ENCODE measurements at places on chromosomes 1 and 21. TPM values are rescaled to one million over a fixed set of nuclear protein-coding genes. Genes with fewer than 3 reads are reported as not detected.

- no peak for DNase-seq
These were observed 458.7 kb upstream of the ADAMTS5 start for GRCh38 chr21:27425574-27425973.

GRCh38 chr1:90114521-90115141 is 119.7 kb downstream of the ZNF326 start:
- peak; percentile 29 for DNase-seq

DNA sequence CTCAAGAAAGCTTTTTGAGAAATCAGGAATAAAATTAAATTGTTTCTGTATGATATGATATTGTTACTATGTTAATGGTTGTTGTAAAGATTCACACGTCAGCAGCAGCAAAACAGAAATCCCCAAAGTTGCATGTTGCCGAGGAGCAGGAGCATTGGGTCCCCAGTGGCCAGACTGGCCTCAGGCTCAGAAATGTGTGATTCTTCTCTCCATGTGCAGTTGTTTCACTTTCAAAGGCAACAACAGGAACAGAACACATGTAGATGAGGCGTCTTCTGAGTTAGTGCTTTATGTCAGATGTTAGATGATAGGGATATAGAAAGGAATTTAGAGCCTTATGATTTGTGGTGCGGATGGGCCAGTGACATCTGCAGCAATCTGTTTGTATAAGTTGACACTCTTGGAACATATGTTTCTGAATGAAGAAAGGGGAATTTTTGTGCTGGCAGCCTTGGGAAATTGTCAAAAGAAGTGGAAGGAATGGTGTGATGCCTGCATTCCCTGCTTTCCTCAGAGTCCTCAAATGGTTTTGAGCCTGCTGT is 2.1 kb upstream of the TTLL7 start:
- DNase-seq: no peak

DNA sequence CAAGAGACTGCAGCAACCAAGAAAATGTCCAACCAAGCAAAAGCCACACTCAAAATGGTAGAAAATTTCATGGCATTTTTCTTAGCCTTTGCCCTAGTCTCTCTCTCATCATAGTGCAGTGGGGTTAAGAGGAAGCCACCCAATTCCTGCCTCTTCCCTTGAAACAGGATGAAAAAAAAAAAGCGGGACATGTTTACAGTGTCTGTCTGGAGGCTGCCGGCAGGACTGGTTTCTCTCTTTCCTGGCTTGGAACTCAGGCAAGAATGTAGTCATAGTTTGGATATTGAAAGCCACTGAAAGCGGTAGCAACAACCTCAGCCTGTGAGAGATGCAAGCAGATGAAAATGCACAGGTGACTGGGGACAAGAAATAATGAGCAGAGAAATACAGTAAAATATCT is 13.3 kb upstream of the TNFSF18 start:
- no peak for DNase-seq

- peak; percentile 85 for DNase-seq
These were observed 234.6 kb upstream of the IRF2BP2 start for GRCh38 chr1:234844479-234845031.

GRCh38 chr1:152926091-152926490 is 17.7 kb downstream of the IVL start:
- no peak for DNase-seq

- DNase-seq: no peak
These were observed 26.2 kb downstream of the TP73 start for GRCh38 chr1:3678361-3679097.

- no peak for DNase-seq
These were observed 14.2 kb downstream of the ARHGEF2 start for GRCh38 chr1:155964193-155964592.

- DNase-seq: no peak
These were observed 156.1 kb downstream of the PIGK start for GRCh38 chr1:77063118-77063517.

DNA sequence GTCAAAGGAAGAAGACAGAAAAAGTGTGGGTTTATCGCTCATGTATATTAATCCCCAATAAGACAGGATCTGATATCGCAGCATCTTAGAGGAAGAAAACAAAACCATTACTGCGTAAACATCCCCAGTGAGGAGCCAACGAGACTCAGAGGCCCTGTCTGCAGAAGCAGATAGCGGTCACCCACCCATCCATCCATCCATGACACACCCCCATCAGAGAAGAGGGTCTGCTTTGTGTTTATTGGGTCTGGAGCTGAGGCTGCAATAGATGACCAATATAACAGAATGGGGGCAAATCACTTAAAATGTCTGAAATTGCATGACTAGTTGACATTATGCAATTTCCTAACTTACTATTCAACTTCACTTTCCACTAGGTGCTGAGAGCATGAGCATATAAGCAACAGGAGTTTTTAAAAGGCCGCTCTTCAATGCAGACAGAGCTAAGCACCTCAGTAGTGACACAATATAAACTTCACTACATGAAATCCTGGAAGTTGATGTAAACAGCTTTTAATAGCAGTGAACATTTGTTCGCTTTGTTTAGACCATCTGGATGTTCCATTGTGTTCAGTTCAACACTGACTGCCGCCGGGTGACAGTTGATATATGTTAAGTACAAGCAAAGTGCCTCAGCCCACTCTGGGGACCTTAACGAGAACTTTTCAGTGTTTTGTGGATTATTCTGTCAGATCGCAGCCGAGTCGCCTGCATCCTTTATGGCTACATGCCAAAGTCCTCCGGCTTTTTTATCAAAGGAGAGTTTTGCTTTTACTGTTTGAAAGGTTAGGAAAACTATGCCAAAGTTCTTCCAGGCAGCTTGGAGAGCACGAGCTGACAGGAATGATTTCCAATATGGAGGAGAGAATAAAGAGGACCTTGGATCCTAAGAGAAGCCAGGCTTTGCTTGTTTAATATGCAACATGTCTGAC is 167.5 kb downstream of the ZNF281 start:
- peak; percentile 74 for DNase-seq

DNA sequence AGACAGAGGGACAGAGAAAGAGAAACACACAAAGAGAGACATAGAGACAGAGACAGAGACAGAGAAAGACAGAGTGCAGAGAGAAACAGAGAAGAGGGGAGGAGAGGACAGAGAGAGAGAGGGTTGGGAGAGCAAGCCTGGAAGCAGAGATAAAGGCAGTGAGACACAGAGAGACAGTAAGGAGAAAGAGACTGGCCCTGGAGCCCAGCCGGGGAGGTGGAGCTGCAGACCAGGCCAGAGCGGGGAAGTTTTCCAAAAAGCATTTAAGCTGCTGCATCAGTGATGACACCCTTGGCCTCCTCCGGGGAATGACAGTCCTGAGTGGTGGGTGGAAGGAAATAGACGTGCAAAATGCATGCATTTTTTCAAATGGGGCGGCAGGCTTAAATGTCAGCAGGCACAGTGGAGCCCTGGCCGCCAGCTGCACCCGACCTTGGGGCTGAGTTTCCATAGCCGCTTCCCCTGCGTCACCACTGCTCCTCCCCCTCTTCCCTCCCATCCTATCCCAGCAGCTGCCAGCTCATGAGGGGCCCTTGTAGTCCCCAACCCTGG is 95.4 kb upstream of the KLHDC7A start:
- DNase-seq: no peak

DNA sequence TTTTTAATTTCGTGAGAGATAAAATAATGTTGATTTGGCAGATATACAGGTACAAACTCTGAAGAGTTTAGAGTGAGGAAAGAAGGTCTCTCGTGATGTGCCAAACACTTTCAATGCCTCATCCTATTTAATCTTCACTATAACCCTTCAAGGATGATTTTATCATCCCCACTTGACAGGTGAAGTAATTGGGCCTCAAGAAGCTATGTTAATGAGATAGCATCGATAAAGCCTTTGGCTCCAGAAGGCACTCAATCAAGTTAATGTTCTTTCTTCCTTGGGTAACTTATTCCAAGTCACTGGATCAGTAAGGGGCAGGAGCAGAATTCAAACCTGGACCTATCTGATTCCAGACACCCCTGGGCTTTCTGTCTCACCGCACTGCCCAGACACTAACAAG is 7.2 kb downstream of the LMOD1 start:
- no peak for DNase-seq

GRCh38 chr1:2950926-2951305 is 70.4 kb upstream of the ACTRT2 start:
- no peak for DNase-seq

GRCh38 chr1:4668743-4669700 is 14.6 kb downstream of the AJAP1 start:
- DNase-seq: no peak

- no peak for DNase-seq
These were observed 110.4 kb downstream of the RERE start for GRCh38 chr1:8706995-8707396.

DNA sequence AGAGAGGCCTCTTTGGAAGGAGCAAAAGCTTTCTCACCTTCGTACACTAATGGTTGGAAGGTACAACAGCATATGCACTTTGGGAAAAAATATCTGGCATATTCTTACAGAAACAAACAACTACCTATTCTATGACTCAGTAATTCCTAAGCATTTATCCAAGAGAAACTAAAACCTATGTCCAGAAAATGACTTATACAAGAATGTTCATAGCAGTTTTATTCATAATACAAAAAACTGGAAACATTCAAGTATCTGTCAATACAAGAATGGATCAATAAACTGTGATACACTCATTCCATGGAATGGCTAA is 8.2 kb downstream of the NBPF1 start:
- DNase-seq: no peak

GRCh38 chr21:36540700-36541099 is 60.8 kb upstream of the CLDN14 start:
- DNase-seq: no peak

GRCh38 chr1:75908717-75909152 is 23.5 kb downstream of the ASB17 start:
- DNase-seq: peak; percentile 33

GRCh38 chr21:42570841-42571387 is 57.3 kb downstream of the SLC37A1 start:
- DNase-seq: no peak

DNA sequence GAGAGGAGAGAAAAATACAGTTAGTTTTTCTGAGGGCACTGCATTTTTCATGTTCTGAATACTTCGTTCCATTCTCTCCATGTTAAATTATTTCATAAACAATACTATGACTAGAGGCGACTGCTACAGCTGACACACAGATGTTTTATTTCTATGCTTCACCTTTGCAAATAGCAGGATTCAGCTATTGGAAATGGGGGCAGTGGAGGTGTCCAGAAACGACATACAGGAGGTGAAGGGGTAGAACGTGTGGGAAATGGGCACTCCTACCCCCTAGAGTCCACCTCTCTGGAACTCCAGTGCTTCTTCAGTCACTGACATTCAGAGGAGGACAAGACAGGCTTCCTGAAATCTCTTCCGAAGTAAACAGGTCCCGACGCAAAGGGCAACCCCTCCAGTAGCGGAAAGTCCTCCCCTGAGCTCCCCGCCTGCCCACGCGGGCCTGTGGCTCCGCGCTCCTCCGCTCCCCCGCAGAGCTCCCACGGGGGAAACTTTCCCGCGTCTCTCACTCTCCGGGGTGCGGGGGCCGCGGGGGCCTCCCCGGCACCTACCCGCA is 480 bp downstream of the DPYD start:
- no peak for DNase-seq

- DNase-seq: no peak
These were observed 26.4 kb downstream of the CAPN2 start for GRCh38 chr1:223738465-223739365.

DNA sequence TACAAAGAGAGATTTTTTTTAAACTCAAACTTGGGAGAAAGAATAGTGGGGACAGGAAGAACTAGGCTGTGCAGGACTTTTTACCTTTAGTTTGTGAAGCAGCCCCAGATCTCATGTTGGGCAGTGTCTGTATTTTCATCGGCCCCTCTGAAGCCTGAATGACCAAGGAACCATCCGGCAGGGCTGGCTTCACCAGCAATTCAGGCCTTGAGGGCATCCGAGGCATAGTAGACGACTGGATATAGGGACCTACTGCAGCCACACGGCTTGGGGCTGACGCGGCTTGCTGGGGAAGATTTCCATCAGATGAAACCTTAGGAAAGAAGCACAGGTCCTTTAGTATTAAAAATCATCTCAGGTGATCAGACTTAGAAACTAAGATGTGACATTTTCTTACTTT is 43.7 kb downstream of the TP53BP2 start:
- no peak for DNase-seq

- DNase-seq: no peak
These were observed 18.7 kb upstream of the RERE start for GRCh38 chr1:8835941-8836643.

DNA sequence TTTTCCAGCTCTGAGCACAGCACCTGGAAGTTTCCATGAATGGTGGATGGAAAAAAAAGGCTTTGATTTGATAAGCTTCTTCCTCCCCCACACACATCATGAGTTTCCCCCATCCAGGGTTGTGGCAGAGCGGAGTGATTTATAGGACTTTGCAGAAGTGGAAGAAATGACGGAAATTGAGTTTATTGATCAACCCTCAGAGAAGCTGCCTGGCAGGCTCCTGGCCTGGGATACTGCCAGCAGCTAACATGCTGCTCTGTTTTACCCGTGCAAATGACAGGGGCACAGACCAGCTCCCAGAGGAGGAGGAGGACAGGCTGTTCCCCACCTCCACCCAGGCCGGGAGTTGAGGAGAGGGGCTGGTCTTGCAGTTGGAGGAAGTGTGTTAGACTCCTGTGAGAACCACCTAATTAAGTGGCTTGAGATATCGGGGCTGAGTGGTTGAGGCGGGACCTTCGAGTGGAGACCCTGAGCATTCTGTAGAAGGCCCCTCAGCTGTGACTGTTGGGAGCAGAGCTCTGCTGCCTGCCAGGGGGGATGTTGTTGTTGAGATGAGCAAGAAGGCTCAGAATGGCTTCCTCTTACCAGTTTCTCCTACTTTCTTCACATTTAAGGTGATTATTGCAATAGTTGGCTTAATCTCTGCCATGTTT is 21.8 kb downstream of the ADORA1 start:
- no peak for DNase-seq

- no peak for DNase-seq
These were observed 37.1 kb downstream of the DIRAS3 start for GRCh38 chr1:68013351-68013750.

DNA sequence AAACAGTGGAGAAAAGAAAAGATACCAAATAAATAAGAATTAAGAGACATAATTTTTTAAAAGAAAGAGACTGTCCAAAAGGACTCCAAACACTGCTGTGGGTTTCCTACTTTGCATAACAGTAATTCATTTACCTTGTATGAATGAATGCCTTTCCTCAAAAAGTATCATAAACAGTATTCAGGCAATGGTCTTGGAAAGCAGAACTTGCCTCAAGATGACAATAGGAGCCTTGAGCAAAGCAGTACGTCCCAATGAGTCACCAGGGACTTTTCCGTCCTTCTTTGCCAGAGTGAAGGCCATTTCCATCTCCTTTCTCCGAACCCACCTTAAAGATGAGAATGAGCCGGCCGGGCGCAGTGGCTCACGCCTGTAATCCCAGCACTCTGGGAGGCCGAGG is 186.4 kb downstream of the ZBTB18 start:
- DNase-seq: no peak

NFASC gene
- 0.06 TPM for total RNA-seq

THEM5 gene
- not detected for total RNA-seq

GBP4 gene
- 27.0 TPM for total RNA-seq

HTR6 gene
- not detected for total RNA-seq

ITLN2 gene
- not detected for total RNA-seq

PLXNA2 gene
- 142 TPM for total RNA-seq

TMEM82 gene
- total RNA-seq: not detected

COL16A1 gene
- total RNA-seq: 5.3 TPM

ITGB2 gene
- not detected for total RNA-seq

DRAXIN gene
- 0.68 TPM for total RNA-seq
